ENCODE measurements at places on chromosomes 5 and 9. TPM values are rescaled to one million over a fixed set of nuclear protein-coding genes. Genes with fewer than 3 reads are reported as not detected.
A peak's percentile ranks its signal among the peaks of the same experiment; 100 is the strongest.

DNA sequence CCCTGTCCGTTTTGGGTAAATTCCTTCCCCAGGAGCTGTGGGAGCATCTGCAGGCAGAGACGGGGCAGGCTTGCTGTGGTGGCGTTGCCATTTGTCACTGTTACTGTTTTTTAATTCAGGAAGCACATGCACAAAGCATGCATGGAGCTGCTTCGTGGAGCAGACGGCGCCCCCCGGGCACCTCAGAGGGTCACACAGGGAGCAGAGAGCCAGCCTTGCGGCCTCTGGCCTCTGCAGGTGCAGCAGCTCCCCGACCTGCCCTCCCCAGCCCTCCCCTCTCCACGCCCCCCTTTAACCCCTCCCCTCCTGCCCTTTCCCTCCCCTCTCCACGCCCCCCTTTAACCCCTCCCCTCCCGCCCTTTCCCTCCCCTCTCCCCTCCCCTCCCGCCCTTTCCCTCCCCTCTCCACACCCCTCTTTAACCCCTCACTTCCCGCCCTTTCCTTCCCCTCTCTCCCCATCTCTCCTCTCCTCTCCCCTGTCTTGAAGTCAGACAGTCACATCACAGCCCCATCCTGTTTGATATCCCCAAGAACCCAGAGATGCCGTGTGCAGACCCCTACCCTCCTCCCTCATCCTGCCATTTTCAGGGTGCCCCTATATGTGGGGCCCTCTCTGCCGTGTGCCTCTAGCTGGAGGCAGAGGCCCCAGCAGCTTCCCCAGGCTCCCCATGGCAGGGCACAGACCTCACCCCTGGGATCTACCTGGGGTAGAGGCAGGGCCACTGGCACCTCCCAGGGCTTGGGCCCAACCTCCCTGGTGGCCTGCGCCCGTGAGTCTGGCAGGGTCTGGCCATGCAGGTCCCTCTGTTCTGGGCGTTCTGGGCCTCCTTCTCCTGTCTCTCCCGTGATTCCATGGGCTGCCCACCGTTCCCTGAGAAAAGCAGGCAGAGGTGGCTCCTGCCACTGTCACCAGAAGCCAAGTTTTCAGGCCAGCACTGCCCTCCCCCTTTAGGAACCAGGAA is 29.6 kb upstream of the UBAC1 start:
- DNase-seq, result peak; percentile 48

DNA sequence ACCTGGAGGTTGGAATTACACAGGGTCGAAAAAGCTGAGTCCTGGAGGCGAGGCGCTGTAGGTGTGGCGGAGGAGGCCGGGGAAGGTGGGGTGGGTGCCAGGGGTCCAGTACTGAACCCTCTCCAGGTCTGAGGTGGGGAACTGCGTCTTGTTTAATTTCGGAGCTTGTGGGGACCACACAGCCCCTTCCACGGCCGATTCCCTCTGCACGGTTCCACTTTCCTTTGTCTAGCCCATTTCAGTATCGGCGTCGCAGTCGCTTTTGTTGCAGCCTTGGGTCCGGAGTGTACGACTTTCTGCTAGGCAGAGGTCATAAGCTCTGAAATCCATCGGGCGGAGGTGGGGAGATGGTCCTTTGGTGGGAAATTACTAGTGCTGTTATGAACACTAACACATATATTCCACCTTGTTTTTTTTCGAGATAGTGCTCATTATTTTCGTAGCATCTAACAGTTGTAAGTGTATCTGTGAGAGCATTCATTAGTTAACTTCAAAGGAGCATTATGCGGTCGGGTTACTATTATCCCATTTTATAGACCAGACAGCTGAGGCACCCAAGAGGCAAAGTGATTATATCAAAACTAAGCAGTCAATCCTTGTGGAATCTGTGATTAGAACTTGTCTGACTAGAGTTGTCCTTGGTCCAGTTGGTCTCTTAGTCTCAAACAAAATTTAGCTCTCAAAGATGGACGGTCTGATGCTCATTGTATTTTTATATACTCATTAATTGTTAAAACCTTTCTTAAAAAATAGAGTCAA is 737 bp downstream of the RNF180 start:
- peak; percentile 6 for DNase-seq

DNA sequence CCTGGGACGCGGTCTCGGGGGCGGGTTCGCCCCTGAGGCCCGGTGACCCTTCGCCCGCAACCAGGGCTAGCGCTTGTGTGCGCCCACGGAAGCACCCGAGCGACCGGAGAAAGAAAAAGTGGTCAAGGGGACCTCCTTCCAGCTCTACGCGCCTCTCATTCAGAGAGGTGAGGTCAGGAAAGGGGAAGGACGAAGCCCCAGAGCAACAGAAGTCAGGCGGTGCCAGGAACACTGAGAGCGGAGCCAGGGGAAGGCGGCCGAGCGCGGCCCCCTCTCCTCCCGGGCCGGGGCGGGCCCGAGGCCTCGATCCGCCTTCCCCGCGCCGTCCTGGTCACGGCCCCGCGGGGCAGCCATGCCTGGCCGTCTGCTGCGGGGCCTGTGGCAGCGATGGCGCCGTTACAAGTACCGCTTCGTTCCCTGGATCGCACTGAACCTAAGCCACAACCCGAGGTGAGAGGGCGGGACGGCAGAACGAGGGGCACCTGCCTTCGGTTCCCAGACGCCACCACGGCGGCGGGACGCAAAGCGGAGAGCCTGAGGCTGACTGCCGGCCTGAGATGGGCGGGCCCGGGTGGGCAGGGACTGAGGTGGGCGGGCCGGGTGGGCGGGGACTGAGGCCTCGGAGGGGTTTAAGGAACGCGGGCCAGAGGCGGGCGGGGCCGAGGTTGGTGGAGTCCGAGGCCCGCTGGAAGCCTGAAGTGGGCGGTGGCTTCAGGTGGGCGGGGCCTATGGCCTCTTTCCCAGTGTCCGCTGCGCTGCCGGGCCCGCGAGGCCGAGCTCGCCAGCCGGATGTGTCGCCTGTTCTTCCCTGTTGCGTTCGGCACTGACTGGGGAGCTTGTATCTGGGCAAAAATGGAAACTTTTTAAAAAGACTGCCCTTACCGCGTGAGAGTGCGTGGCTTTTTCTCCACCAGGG is at the start of gene SETD9:
SETD9 (plus strand) TSS at position 303 of the 916 bp plus-strand sequence; CDS start at position 353, 50 bp downstream.
- DNase-seq, result peak; percentile 98

GRCh38 chr9:98135938-98136337 is 16.9 kb upstream of the TRIM14 start:
- no peak for DNase-seq

- DNase-seq, result no peak
Measured at GRCh38 chr9:36677611-36678010, 104.9 kb downstream of the MELK start.

GRCh38 chr9:7342736-7343135 is 456.8 kb downstream of the DMAC1 start:
- no peak for DNase-seq

DNA sequence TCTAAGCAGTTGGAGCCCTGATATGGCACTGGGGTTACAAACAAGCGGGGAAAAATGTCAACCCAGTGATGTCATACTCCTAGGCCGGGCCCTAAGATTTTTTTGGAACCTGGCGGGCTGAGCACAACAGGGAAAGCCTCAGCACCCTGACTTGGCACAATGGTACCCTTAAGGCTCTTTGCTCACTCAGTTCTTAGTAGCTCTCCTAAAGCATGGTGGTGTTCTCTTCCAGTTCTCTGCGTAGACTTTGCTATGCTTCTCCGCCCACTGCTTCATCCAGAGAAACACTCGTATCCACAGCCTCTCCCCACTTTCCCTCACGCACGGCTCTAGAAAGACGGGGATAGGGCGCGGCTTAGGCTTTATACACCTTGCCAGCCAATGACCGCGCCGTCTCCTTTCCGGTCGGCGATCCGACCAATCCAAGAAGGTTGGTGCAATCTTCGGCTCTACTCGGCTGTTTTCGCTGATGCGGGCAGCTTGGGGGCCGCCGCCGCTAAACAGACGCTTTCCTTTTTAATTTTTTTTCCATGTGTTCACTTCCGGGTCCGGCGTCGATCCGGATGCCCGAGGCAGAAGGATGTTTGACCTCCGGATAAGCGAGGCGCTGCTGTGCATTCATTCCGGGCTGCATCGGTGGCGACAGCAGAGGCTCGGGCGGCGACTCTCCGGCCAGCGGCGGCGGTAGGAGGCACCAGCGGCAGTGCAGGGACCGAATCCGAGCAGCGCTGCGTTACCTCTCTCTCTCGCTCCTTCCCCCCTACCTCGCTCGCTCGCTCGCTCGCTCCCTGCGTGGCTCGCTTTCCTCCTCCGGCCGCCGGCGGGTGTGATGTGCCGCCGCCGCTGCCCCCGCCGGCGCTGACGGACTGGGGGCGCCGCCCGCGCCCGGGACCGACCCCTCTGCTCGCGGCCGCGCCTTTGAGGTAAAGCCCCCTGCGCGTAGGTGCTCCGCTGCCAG is at the start of gene CSNK1G3:
CSNK1G3 (plus strand) TSS at position 530 of the 958 bp plus-strand sequence. CDS start 33,487 bp downstream, outside the sequence.
- DNase-seq, result peak; percentile 95

- no peak for DNase-seq
Measured at GRCh38 chr5:37578176-37578575, 199.1 kb downstream of the WDR70 start.

- DNase-seq, result no peak
Measured at GRCh38 chr5:67238191-67238590, 41.6 kb upstream of the CD180 start.

DNA sequence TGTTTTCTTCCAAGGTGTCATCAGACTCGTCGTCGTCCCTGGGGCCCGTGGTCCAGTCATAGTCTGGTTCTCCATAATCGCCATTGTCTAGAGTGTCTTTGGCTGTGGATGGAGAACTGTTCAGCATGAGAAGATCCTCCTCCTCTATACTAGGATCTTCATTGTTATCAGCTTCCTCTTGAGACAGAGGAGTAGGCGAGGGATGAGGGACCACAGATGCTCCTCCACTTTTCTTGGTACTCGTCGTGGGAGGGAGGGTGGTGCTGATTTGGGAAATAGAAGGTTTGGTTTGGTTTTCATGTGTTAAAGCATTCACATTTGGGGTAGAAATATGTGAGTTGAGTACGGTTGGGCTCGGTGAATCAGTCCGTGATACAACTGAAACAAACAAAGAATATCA is 8.8 kb downstream of the C5orf15 start:
- no peak for DNase-seq

DNA sequence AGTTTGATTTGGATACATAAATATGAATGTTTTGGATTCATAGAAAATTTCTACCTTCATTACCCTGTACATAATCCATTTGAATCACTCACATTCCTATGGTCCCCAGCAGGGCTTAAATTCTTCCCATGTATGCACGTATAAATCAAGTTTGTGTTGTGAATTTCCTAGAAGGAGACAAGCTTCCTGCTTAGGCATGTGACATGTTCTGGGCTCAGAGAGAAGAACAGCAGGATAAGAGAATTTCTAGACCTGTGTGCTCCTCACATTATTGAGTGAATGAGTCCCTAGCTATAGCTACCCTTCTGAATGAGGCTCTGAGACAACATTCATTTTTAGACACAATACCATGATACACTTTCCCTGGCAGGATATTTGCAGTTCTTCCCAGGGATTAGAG is 229.1 kb downstream of the YTHDC2 start:
- no peak for DNase-seq

DNA sequence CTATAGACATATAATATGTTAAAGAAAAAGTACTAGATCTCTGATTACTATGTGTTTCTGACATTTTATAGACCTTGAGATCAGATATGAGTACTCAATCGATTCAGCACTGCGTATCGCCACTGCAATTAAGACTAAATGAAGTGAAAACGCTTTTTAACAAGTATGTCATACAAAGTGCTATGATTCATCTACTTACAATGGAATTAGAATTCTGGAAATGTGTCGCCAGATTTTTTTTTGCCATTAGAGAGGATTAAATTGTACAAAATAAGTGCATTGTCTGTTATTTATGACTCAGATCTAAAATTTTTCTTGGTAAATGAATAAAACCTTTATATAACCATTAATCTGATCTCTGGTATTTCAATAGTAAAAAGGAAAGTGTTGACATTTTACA is 20.0 kb upstream of the AGGF1 start:
- DNase-seq, result no peak

DNA sequence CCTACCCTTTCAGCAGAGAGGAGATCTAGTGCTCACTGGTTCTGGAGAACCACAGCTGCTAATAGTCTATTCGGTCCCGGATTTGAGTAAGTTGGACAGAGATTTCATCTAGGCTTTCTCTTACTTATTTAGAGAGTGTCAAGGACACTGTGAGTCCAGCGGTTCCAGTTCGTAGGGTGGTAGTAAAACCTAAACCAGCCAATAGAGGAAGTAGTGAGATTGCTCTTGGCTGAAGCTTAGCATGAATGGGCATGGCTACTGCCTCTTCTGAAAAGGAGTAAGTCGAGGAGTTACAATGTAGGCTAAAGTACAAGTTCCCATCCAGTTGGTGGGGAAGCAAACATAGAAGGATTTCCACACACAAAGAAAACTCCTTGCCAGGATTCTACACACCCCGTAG is 109.6 kb upstream of the MOCS2 start:
- no peak for DNase-seq

- no peak for DNase-seq
Measured at GRCh38 chr9:104747245-104747564, 278 bp upstream of the NIPSNAP3A start.

DNA sequence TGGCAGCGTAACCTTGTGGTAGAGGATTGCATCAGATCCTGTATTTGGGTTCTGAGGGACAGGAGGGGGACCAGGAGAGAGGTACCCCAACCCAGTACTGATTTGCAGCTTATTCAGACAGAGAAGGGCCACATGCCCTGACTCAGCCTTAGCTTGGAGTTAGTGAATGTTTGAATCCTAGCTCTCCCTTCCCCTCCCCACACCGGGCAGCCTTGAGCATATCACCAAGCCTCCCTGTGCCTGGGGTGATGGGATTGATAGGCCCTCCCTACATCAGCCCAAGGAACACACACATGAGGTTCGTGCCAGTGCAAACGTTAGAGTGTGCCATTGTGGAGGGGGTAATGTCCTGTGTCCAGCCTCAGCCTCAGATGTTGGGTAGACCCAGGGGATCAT is 71.9 kb downstream of the AMBP start:
- no peak for DNase-seq

DNA sequence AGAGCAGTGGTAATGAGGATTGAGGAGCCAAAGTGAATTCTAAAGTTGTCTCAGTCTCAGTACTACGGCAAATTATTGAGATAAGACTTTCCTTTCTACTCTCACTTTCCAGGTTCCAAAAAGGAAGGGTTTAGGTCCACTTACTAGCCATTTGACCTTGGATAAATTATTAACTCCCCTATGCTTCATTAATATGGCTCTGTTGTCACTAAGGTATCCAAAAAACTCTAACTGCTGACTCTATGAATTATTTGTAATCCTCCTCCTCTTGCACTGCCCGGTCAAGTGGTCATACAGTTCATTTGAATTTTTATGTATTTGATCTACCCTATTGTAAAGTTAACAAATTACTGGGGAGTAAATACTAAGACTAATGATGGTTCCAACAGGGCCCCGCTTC is 17.7 kb upstream of the UGCG start:
- DNase-seq, result no peak

- DNase-seq, result no peak
Measured at GRCh38 chr5:128101676-128102075, 18.1 kb downstream of the SLC12A2 start.

NEUROG1 gene
- not detected for total RNA-seq

SLC34A1 gene
- total RNA-seq, result not detected

CCDC183 gene
- total RNA-seq, result 20.6 TPM

MORN5 gene
- total RNA-seq, result not detected

PCDHB10 gene
- total RNA-seq, result 0.56 TPM

SLC4A9 gene
- total RNA-seq, result 0.31 TPM

NR5A1 gene
- total RNA-seq, result not detected

ACOT12 gene
- not detected for total RNA-seq

Data from left colon (tissue), 2 donors.